A673 (cell line): ENCODE measurements at places on chromosomes 6 and 20. TPM values are rescaled to one million over a fixed set of nuclear protein-coding genes. Genes with fewer than 3 reads are reported as not detected.
A peak's percentile ranks its signal among the peaks of the same experiment; 100 is the strongest.

DNA sequence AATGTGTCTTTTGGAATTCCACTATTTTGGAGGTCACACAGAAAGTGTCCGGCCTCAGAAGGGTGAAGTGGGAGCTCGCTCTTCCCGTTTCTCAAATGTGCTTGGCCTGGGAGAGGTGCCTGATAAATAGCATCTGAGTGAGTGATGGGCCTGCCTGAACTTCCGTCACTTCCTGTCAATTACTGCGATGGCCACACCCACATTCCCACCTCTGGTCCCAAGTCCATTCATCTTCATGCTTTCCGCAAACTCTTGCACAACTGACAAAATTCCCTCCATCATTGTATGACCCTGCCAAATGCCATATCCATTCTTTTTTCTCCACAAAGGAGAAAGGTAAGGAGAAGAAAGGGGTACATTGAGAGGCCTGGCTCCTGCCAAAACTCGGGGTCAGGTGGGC lies 169.0 kb downstream of the QKI start:
- H3K36me3 ChIP-seq = no peaks in the 10 kb centered on the region
- DNase-seq = no peak
- H3K4me1 ChIP-seq = peaks cover 34% of the 10 kb centered on the region
- H3K27me3 ChIP-seq = no peaks in the 10 kb centered on the region

DNA sequence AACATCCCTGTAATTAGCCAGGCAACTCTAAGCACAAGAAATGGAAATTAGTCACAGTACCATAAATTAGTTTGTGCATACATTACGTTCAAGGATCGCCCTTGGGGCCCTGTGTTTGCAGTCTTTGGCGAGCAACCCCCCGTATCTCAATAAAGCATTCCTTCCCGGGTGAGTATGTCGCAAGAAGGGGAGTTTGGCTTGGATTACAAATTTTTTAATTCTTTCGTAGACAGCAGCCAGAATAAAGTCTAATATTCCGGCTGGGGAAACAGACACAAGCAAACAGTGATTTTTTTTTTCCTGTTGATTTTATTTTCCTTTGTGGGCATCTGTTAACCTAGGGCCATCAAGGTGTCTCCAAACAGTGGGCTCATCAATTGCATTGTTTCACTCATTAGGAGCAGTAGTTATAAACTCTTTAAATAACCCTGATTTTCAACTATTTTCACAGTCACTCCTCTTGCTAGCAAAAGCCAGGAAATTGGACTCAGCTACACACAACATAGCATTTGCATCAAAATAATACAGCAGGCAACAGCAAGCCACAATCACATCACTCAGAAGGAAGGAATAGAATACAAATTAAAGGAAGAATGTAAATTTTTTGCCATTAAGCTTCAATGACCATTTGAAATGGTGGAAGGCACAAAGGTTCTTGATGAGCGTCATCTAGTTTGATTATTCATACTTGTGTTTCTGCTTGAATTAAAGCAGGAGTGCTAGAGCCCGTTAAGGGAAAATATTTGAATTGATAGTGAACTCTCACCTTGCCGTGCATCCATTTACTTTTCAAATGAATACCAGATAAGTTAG lies 85.3 kb downstream of the LINC00237 start:
- DNase-seq = peak; percentile 31
- H3K27ac ChIP-seq = no peak overlapping the region
- H3K4me3 ChIP-seq = peak overlapping the region; percentile 11

DNA sequence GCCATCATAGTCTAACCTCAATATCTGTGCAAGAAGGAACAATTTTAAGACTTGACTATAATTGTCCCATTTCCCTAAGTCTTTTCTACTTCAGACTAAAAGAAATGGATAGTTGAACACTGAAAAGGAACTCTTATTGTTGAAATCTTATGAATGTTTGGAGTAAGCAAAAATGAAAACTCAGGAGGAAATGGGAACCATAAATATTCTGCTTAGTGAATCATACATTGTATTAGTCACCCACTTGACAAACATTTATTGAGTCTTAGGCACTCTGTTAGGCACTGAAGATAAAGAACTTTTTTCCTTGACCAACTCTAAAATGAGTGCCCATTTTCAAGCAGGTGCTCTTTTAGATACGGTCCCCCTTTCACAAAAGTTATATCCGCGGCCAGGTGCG lies 8.7 kb downstream of the CCDC170 start:
- no peaks in the 10 kb centered on the region for H3K27me3 ChIP-seq
- H3K27ac ChIP-seq = no peak overlapping the region
- H3K36me3 ChIP-seq = no peaks in the 10 kb centered on the region
- H3K4me1 ChIP-seq = peaks cover 17% of the 10 kb centered on the region
- peak; percentile 45 for DNase-seq

The KCNQ5 gene
- 17.8 and 18.6 TPM in 2 replicates for total RNA-seq
